ENCODE measurements at places on chromosomes 12 and 14. TPM values are rescaled to one million over a fixed set of nuclear protein-coding genes. Genes with fewer than 3 reads are reported as not detected.

DNA sequence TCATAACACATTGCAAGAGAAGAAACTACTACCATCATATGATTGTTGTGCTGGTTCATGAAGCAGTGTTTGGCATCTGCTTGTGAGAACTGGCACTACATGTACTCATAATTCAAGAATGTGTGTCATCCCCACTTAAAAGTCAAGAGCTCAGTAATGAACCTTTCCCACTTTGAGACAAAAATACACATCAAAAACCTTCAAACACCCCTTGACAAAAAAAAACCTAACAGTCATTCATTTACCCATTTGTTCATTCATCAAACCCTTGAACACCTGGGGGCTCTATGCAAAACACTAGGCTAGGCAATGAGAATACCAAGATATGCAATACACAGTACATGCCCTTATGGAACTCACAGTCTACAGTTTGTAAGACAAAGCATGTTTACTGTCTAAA lies 40.0 kb downstream of the KIF21A start:
- DNase-seq = no peak

DNA sequence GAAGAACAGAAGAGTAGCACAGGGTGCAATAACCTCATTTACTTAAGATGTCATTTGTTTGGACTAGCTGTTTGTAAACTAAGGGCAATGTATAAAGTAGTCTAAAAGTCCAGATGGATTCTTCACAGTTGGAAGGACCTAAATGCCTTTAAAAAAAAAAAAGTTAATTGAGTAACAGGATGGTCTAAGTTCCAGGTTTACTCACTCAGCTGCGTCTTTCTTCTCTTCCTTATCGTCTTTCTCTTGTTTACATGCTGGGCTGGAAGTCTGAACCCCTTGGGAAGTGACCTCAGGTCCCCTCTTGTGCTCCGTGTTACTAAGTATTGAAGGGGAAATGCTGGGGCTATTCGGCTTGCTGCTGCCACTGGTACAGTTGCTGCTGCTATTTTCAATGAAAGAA lies 82.5 kb downstream of the SH2B3 start:
- DNase-seq = no peak

Gene TCL1B
- not detected for total RNA-seq

GRCh38 chr14:93073358-93073707 lies 42.4 kb downstream of the ITPK1 start:
- no peak for DNase-seq

Gene ADGRD1
- 54.6 TPM for total RNA-seq
